Stimulated activated CD8-positive, alpha-beta memory T cell treated with anti-CD3 and anti-CD28 coated beads, Interleukin-4, amount 100 ng/mL, for 24 hours (primary cell): ENCODE measurements at places on chromosomes 16 and 17.

- DNase-seq, result peak; percentile 6
These were observed 3.6 kb upstream of the ZCCHC14 start for GRCh38 chr16:87496447-87496801.

DNA sequence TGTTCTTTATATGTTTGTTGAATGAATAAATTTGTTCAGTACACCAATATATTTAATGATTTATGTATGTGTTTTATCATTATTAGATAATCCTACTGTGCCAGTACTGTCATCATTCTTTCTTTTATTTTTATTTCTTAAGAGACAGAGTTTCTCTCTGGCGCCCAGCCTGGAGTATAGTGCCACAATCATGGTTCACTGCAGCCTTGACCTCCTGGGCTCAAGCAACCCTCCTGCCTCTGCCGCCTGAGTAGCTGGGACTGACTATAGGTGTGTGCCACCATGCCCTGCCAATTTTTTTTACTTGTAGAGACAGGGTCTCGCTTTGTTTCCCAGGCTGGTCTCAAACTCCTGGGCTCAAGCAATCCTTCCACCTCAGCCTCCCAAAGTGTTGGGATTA lies 41.8 kb downstream of the PAFAH1B1 start:
- DNase-seq, result no peak

DNA sequence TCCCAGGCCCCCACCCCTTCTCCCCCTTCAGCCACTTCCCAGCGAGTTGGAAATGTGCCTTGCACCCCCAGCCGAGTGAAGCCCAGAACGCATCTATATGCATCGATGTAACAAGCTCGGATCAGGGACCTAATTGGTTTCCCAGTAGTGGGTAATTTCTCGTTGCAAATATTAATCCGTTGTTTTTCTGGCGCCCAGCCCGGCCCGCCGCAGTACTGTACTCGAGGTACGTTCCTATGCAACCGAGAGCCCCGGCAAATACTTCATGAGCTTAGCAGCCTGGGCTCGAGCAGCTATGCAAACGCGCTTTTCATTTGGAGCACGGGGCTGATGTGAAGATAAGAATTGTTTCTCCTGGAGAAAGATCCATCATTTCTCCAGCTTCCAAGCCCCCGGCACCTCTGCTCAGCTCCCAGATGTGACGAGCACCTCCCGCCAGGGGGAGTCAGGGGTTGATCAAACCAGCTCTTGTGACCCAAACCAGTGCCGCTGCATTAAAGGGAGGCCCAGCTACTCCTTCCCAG lies 229.8 kb downstream of the KATNIP start:
- DNase-seq, result no peak

DNA sequence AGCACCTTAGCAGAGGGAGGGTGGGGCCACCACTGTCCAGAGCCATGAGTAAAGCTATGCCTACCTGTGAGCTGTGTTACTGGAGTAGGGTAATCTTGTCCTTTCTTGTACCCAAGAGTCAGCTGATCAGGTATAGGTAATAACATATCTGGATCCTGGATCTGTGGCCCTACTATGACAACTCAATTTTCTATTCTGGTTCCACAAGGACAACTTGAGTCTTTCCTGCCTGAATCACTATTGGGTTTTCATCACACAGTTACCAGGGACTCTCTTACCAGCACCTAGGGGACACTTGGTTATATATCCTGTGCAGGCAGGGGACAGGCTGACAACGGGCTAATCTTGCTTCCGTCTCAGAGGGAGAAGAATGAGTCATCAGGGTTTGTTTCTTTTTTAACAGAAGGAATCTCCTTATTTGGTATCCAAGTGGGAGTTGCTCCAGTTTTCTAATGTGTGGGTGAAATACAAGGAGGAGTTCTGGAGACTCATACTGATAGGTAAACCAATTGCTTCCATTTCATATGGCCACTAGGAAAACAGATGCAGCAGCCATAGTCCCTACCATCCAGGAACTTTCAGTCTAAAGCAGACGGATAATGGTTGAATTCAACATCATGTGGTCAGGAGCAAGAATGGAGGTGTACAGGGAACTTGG lies 6.8 kb downstream of the ZNF267 start:
- DNase-seq, result no peak

DNA sequence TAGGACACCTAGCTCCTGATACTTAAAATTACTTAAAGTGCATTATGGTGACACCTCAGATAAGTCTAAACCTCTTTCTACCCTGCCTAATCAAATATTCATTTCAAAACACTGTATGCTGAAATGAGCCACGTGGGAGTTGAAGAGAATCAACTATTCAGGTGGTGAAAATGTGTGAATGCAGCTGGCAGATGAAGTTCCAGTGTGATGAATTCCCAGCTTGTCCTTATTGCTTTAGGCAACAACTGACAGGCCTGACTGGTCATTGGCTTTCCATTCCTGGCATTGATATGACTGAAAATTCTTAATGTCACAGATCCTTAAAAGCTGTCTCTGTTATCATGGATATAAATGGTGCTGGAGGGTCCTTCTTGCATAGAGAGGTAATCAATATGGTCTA lies 301.9 kb upstream of the TBX2 start:
- DNase-seq, result no peak

GRCh38 chr16:80569440-80570105 lies 28.8 kb downstream of the DYNLRB2 start:
- DNase-seq, result peak; percentile 65

GRCh38 chr17:13884347-13884746 lies 185.0 kb upstream of the COX10 start:
- DNase-seq, result no peak

GRCh38 chr17:74957935-74958740 lies 14.4 kb downstream of the HID1 start:
- DNase-seq, result peak; percentile 74

GRCh38 chr17:77926981-77927380 lies 31.5 kb upstream of the TNRC6C start:
- no peak for DNase-seq

- no peak for DNase-seq
These were observed 23.0 kb downstream of the IL21R start for GRCh38 chr16:27424772-27425498.

DNA sequence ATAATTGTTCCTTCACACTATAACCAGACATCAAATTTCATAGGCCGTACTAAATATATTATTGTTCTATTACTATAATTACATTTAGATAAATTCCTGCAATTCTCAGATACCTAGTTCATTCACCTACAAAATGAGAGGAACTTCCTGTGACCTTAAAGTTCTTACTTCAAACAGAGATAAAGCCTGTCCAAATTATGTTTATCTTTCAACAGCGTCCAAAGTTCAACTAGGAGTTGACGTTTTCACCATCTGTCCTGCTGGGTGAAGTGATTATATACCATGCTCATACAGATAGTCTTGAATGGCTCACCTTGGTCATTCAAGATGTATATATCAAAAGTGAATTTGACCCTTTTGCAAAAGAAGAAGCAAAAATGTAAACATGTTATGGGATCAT lies 440.6 kb downstream of the CDH8 start:
- DNase-seq, result no peak
